AG09319 (cell line): ENCODE measurements at places on chromosomes 12 and 14.

- DNase-seq, result no peak
Observed at GRCh38 chr12:27523305-27523641, 733 bp upstream of the PPFIBP1 start.

DNA sequence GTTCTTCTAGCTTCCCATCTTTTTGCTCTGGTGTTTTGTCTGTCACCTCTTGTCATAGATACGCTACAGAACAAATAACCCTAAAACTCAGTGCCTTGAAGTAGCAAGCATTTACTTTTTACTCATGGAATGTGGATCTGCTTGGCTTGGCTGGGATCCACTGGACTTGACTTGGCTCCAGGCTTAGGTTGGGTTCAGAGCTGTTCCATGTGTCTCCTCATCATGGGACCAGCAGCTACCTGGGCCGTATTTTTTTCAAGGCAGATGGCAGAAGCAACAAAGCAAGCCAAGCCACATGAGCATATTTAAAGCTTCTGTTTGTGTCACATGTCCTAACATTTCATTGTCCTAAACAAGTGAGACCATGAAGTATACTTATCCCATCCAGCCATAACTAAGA, 48.7 kb upstream of the ATF1 start:
- DNase-seq, result no peak

DNA sequence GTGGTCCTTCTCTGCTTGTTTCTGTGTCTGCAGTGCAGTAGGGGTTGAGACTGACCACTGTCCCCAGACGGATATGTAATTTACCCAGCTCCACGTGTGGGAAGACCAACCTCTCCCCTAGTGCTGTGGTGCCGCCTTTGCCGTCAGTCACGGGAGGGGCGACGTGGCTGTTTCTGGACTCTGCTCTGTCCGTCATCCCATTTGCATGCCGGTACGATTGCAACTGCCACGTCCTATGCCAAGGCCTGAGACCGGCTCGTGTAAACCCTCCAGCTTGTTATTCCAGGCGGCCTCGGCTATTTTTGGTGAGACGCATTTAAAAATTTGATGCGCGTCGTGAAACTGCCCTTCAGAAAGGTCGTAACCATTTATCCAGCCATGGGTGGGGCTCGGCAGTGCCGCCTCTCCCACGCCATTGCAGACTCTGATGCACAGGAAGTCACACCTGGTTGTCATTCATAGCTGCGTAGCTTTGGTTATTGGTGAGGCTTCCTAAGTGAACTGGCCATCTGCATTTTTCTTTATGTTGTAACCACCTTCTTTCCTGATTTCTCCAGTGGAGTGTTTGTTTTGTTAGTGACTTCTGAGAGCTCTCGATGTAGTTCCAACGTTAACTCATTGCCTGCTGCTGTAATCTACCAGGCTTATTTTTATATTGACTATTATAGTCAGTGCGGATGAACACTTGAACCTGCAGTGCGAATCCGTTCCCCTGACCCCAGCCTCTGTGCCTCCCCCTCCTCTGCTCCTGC, 75.1 kb downstream of the ADGRD1 start:
- DNase-seq, result no peak

- DNase-seq, result no peak
Observed at GRCh38 chr12:75837700-75838099, 193.9 kb downstream of the PHLDA1 start.

- no peak for DNase-seq
Observed at GRCh38 chr12:54369597-54370131, 5.4 kb upstream of the GPR84 start.

DNA sequence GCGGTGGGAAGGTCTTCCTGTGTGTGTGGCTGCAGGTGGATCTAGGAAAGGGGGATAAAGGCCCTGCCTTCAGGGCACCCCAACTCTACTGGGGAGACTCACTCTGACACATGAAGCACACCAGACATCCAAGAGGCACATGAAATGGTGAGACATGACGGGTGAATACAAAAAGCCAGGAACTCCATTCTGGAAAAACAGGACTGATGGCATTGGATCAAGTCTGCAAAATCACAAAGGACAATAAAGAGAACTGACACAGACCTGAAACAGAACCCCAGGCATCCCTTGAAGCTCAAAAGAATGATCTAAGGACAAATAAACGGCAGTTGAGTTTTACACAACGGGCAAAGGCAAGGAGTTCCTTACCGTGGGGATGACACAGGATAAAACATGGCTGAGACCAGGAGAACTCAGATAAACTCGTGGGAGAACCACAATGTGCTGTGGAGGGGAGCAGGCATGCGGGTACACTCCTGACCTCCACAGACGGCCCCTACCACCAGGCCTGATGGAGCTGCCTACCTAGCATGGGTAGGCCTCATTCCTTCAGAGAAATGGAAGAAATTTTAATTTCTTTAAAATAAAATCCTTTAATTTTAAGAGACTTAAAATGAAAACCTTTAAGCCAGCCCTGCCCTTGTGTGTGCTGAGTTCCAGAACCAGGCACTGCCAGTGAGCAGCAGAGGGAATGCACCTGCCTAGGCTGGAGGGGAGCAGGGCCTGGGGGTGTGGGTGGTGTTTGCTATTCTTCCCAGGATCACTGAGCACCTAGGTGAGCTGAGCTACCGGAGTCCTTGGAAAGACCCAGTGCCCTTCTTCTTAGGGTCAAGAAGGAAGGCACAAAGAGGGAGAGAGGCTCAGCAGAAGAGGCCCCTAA, 100.1 kb downstream of the SINHCAF start:
- no peak for DNase-seq

DNA sequence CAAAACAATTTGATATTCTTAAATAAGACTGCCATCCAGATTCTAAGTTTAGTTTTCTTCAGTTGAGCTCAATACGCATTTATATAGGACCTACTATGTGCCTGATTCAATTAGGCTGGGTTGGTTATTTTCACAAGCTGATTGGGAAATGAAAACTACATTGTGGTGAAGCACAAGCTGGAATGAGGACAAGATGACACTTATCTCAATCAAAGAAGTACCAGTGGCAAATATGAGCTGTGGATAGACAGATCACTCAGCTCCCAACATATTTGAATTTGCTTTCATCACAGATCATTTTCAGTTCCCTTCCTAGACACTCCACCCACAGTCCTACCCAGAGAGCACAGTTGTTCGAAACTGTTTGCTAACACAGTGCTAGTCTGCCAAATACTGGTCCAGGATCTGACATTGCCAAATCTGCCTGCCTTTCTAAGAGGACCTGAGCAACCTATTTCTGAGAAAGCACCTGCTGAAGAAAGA, 74.7 kb downstream of the LLPH start:
- DNase-seq, result no peak

- DNase-seq, result no peak
Observed at GRCh38 chr12:99128246-99128802, 483.2 kb downstream of the APAF1 start.

DNA sequence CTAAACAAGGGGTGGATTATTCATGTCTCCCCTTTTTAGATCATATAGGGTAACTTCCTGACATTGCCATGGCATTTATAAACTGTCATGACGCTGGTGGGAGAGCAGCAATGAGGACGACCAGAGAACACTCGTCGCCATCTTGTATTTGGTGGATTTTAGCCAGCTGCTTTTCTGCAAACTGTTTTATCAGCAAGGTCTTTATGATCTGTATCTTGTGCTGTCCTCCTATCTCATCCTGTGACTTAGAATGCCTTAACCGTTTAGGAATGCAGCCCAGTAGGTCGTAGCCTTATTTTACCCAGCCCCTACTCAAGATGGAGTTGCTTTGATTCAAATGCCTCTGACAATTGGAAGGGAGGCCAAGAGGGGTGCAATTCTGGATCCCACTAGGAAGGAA, 5.8 kb upstream of the CCDC63 start:
- no peak for DNase-seq

DNA sequence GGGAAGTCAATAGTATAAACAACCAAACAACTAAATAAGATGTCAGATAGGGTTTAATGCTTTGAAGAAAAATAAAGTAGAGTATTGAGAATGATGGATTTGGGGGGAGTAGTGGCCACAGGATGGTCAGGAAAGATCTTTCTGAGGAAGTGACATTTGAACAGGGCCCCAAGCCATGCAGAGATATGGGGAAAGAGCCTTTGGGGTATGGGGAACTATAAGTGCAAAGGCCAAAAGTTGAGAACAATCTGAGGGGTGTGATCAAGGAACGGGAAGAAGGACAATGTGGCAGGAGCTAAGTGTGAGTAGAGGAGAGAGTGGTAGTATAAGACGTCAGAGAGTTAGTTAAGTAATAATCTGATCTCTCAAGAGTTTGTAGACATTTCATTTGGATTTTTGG, 1.3 kb downstream of the MRPS35 start:
- no peak for DNase-seq

DNA sequence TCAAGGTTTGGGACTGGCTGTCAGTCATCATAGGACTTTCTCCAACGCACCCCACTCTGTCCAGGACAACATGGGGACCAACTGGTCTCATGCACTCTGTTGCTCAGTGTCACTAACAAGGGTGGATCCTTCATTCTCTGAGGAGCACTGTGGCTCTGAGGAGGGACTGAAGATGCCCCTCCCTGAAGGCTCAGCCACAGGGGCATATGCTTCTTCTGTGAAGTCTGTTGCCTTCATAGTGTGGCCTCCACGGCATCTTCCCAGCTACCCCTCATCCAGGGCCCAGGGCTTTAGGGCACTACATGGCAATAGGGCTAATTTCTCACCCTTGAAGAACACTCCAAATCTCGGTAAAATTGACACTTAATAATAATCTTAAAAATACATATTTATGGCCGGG, 14.3 kb upstream of the IFI27L2 start:
- no peak for DNase-seq

DNA sequence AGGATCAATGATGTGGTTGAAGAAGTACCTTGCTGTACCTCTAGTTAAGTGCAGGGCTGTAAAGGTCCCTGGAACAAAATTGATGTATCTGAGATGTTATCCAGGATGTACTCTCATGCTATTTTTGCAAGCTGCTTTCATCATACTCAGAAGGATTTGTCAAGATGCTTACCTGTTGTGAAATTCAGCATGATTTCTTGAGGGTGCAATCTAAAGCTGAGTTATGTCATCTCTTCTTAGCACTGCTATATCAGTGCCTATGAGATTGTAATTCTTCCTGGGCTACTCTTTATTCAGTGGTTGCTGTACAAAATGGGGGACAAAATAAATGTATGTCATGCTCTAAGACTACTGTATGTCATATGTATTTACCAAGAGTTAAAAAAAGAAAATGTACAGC, 340.7 kb upstream of the LMO3 start:
- no peak for DNase-seq

GRCh38 chr12:99732131-99732530, 84.6 kb downstream of the GARIN6 start:
- no peak for DNase-seq

DNA sequence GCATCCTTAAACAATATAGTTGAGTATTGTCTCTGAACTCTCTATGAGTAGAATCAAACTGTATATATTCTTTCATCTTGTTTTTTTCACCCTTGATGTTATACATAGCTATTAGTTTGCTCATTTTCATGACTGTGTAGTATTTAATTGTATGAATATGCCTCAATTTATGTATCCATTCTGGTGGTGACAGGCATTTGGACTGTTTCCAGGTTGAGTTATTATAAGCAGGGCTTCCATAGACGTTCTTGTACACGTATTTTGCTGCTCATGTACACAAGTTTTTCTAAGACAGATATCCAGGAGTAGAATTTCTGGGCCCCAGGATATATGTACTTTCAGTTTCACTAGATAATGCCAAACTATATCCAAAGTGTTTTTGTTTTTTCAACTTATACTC, 211.4 kb downstream of the NTF3 start:
- DNase-seq, result no peak

- no peak for DNase-seq
Observed at GRCh38 chr14:61026526-61026925, 45.5 kb downstream of the SLC38A6 start.

DNA sequence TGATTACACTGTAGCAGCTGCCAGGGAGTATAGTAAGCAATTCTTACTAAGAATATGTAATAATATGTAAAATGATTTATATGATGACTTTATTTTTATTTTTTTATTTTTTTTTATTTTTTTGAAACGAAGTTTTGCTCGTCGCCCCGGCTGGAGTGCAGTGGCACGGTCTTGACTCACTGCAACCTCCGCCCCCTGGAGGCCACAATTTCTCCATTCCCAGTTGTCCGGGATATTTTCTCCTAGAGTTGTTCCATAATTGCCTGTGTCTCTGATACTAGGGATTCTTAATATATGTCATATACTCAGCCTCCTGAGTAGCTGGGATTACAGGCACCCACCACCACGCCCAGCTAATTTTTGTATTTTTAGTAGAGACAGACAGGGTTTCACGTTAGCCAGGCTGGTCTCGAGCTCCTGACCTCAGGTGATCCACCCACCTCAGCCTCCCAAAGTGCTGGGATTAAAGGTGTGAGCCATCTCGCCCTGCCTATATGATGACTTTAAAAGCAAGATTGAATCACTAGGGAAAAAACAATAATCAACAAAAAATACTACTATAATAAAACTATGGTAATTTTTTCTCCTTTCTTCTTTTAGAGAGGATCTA, 12.2 kb upstream of the ITPR2 start:
- DNase-seq, result no peak

DNA sequence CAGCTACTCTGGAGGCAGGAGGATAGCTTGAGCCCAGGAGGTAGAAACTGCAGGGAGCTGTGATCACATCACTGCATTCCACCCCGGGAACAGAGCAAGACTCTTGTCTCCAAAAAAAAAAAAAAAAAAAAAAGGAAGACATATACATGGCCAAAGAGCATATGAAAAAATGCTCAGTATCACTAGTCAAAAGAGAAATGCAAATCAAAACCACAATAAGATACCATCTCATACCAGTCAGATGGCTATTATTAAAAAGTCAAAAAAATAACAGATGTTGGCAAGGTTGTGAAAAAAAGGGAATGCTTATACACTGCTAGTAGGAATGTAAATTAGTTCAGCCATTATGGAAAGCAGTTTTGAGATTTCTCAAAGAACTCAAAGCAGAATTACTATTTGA, 174.8 kb upstream of the ATF7IP start:
- no peak for DNase-seq

GRCh38 chr12:85713373-85713772, 122.8 kb downstream of the RASSF9 start:
- peak; percentile 16 for DNase-seq

DNA sequence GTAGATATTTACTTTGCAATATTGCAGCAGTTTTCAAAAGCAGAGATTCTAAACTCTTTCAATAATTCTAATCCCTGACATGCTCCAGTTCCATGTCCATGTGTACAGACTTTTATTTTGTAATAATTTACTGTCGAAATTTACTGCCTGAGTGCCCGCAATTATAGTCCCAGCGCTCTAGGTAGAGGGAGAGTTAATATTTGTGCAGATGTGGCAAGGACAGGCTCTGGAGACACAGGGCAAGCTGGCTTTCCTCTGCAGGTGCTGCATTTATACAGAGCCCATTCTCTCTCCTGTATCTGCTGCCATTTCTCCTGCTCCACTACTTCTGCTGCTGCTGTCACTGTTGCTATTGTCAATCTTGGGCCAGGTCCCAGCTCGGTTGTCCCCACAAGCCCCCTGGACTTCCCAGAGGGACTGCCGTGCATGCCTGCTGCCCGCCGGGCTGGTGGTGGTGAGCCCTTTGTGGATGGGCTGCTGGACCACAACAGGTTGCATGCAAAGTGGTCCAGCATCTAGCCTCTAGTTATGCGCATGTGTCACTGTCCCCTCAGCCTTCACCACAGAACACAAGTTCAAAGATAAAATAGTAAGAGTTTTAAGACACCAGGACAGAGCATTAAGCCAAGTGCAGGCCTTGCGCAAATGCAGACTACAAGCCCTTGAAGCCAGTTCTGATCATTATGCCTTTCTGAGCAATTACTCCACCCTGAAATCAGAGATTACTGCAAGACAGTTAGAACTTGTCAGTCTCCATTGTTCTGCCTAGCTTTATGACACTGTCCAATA, 40.8 kb upstream of the CSRP2 start:
- DNase-seq, result no peak
